DMS79 (cell line): ENCODE measurements at places on chromosomes 3 and 15.

GRCh38 chr15:76439542-76439941 lies 103.0 kb downstream of the ISL2 start:
- no peak for DNase-seq

- DNase-seq: no peak
Observed at GRCh38 chr15:71276336-71276665, 161.0 kb downstream of the THSD4 start.

DNA sequence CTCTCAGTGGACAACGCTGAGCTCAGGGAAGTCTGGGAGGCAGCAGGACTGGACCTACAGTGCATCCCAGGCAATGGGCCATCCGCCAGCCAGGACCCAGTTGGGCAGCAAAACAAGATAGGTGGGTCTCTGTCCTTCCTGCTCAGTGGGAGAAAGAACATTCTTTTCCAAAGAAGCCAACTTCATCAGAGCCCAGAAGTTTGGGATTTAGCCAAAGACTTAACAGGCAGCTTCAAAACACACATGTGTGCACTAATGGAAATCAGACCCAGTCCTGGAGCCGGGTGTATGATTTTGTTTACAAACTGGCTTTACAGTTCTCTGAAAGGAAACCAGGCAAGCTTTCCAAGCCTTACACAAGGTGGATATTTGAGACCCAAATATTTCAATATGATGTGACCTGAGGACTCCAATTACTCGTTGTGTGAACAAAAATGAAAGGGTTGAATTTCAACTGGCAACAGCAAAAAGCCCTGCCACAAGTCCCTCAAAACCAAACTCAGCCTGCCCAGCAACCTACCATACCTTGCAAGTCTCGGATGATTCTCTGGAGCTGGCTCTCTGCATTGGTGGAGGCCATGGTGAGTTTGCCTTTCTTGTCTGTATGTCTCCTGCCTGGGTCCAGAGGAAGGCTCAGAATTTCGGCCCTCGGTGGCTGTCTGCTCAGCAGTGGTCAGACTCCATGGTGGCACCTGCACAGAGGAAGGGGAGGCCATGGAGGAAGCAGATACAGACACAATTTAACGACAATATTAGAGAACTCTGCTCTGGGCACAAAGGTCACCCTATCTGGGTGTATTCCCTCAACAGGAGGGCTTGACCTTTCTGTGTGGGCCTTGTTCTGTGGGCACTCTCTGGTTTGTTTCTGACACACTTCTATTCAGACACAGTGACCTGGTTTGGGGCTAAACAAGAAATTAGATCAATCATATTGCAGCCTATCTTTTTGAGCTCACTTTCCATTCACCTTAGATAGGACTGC lies 11.0 kb downstream of the FYCO1 start:
- no peak for DNase-seq

GRCh38 chr15:85727068-85727467 lies 67.7 kb downstream of the KLHL25 start:
- DNase-seq: no peak

DNA sequence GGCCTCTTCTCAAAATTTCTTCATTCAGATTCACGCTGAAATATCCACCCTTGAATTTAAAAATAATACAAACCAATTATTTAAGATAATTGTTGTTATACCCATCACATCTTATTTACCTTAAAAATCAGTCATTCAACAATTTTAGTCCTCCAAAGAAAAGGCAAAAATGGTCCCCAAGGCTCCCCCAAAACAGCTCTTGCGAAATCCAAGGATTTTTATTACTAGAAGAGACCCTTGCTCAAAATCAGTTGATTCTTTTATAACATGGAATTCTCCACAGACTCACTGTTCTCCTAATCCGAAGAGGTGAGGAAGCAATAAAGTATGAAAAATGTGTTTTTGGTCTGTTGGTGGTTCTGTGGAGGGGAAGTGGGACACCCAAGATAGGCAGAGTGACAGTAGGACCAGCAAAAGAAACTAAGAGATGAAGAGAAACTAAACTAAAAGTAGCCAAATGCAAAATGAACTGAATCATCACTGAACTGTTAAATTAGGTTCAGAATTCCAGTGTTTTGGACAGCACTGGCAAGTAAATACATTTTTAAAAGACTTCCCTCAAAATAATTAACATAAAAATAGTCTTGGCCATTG lies 19.1 kb upstream of the PLCH1 start:
- no peak for DNase-seq

DNA sequence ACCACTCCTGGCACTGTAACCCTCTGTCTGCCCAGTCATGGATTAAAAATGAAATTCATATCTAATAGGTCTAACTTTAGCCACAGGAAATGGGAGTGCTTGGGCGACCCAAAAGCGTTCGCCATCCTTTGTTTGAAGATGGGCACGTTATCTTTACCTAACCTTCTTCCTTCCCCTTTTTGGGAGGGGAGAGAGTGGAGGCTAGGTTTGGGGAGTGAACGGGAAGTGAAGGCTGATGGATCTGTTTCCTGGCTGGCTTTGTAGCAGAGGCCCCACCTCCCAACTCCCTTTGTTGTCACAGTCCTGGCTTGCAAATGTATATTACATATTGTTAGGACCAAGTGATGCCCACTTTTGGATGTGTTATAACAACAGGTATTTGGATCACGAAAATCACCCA lies 98.1 kb upstream of the ARHGEF3 start:
- no peak for DNase-seq

- no peak for DNase-seq
Observed at GRCh38 chr3:114428044-114428595, 134.3 kb downstream of the TIGIT start.

GRCh38 chr3:69855436-69856162 lies 116.3 kb downstream of the MITF start:
- no peak for DNase-seq
